ENCODE measurements at places on chromosomes 12 and 14. TPM values are rescaled to one million over a fixed set of nuclear protein-coding genes. Genes with fewer than 3 reads are reported as not detected.

ZDHHC22 gene
- not detected for total RNA-seq

GRCh38 chr14:52901357-52901980, 49.4 kb downstream of the FERMT2 start:
- no peak for DNase-seq

- no peak for DNase-seq
Observed at GRCh38 chr14:44767646-44768173, 194.0 kb downstream of the KLHL28 start.

MIP gene
- total RNA-seq, result 0.14 TPM

ESRRB gene
- 10.0 TPM for total RNA-seq

GRCh38 chr12:12056951-12057350, 13.8 kb upstream of the BCL2L14 start:
- DNase-seq, result no peak

DNA sequence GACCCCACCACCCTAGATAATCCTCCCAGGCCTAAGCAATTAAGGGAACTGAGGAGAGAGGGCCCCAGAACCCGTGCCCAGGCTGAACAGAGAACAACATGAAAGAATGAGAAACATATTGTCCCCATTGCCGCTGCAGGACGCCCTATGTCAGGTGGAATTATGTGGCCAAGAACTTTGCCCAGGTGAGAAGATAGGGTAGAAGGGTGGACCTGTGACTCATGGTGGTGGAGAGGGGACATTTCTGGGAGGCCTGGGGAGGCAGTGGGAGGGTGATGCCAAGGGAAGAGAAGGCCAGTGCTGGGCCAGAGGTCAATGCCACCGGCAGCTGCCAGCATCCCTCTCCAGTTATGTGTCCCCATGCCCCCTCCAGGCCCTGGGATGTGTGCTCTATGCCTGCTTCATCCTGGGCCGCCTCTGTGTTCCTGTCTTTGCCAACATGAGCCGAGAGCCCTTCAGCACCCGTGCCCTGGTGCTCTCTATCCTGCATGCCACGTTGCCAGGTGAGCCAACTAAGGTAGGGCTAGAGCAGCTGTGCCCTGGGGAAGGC, 15.5 kb downstream of the SOAT2 start:
- DNase-seq, result no peak

RASAL1 gene
- total RNA-seq, result not detected

DNA sequence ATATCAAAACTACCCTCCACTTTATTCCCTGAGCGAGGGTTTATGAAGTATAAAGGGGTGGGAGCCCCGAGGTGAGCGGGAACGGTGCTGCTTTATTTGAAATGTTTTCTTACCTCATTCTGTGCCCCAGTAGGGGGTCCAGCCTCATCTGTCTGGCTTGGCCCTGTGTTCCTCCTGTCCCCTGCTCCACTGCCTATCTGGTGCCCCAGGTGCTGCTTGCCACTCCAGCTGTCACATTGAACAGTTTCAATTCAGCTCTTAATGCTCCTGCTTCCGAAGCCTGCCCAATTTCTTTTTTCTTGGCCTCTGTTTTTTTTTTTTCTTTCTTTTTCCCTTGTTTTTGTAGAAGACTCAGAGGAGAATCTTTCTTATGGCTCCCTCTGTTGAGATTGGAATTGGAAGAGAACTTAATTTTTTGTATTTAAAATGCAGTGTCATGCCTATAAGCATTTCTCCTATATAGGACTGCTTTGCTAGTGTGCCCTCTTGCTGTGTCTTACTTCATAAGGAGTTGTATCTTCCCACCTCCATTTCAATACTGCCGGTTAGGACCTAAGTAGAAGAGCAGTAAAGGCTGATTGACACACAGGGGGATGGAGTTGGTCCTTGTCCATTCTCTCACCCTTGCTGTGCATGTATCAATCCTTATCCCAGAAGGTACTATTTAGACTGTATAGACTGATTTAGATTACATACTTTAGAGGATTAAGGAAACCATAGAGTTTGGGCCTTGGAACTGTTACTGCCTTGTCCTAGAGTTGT, 2.3 kb downstream of the ATXN7L3B start:
- DNase-seq, result no peak

- DNase-seq, result peak; percentile 51
Observed at GRCh38 chr14:104874571-104875411, 9.7 kb downstream of the CEP170B start.

GRCh38 chr12:88401155-88401554, 179.1 kb downstream of the KITLG start:
- DNase-seq, result no peak

MAPKAPK5 gene
- 30.0 TPM for total RNA-seq

DNA sequence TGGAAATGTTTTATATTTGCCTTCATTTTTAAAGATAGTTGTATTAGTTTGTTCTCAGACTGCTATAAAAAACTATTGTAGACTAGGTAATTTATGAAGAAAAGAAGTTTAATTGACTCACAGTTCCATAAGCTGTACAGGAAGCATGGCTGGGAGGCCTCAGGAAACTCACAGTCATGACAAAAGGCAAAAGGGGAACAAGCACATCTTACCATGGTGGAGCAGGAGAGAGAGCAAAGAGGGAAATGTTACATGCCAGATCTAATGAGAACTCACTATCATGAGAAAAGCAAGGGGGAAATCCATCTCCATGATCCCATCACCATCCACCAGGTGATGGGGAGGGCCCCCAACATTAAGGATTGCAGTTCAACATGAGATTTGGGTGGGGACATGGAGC, 35.5 kb upstream of the UNC79 start:
- no peak for DNase-seq

DNA sequence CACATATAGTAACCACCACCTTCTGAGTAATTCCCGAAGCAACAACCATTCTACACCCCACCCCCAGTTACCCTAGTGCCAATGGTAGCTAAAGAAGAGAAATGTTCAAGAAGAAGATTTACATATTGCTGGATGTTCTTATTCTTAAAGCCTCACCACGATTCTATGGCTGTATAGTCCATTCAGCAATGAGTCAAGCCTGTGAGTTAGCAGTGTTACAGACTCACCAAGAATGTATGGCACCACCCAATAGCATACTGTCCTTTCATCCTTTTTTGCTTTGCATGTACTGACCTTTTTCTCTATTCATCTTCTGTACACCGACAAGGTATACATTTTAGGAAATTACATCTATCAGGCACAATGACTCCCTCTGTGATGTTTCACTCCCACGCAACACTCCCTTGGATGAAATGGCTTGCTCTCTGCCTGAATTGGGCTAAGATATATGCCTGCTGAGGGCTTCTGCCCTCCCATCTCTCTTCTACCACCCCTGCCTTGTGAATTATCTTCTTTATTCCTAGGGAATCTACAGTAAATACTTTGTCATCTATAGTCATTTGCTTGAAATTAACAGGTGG, 945.8 kb downstream of the DIO2 start:
- DNase-seq, result no peak

ANKRD9 gene
- 134 TPM for total RNA-seq

ADAM21 gene
- total RNA-seq, result 0.37 TPM

GRCh38 chr14:67949771-67950170, 130.2 kb downstream of the RAD51B start:
- DNase-seq, result no peak

PMEL gene
- total RNA-seq, result 2.2 TPM

DNA sequence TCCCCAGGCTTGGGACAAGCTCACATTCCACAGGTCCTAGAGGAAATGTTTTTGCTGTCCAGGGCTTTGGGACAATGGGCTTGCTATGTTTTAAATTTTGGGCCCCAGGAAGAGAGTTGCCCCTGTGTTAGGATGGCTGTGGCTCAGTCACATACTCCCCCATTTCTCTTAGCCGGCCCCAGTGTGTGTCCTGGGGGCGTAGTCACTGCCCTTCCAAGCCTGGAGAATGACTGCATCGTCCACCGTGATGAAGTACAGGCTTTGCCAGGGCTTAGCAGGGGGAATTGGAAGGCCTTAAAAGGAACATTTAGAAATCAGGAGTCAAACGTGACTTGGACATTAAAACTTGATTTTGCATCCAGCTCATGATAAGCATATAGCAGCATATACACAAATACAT, 293.6 kb downstream of the CACNA1C start:
- no peak for DNase-seq

ADCY6 gene
- 99.9 TPM for total RNA-seq

- DNase-seq, result no peak
Observed at GRCh38 chr12:75790219-75790618, 241.4 kb downstream of the PHLDA1 start.

GRCh38 chr12:27105746-27106536, 23.6 kb upstream of the C12orf71 start:
- no peak for DNase-seq

DNA sequence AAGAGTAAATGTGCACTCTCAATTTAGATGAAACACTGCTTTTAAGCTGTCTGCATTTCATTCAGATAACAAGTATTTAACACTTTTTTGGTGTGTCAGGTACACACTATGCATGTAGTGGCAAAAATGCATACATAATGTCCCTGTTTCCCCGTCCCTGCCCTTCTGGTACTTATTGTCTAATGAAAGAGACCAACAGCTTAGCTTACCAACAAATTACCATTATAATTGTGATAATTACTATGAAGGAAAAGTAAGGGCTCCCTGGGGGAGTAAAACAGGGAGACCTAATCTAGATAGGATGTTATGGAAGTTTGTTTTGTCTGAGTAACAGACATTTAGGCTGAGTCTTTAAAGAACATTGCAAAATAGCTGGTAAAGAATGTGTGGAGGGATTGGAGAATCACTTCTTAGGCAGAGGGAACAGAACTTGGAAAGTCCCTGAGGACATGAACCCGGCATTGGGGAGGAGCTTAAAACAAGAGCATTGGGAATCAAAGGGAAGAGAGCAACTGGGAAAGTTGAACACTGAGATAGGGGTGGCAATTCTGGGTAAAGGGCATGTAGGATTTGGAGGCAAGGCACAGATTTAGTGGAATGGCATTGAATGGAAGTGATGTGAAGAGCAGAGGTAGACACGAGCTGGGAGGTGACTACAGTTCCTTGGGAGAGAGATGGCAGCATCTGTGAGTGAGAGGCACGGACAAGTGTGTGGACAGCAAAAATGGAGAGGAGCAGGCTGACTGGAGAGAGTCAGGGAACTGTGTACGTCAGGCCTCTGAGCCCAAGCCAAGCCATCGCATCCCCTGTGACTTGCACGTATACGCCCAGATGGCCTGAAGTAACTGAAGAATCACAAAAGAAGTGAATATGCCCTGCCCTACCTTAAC, 181.6 kb downstream of the GRIP1 start:
- DNase-seq, result no peak

GRCh38 chr14:53742233-53742620, 214.4 kb downstream of the BMP4 start:
- DNase-seq, result no peak

- no peak for DNase-seq
Observed at GRCh38 chr12:55925371-55925770, 2.3 kb downstream of the PYM1 start.

MYH6 gene
- 12,862 TPM for total RNA-seq

- no peak for DNase-seq
Observed at GRCh38 chr12:3214526-3215365, 137.6 kb downstream of the TSPAN9 start.

GRCh38 chr14:22546722-22547071, 42.3 kb downstream of the DAD1 start:
- no peak for DNase-seq

INHBC gene
- not detected for total RNA-seq

- DNase-seq, result no peak
Observed at GRCh38 chr12:1639538-1639937, 10.5 kb downstream of the WNT5B start.

- DNase-seq, result no peak
Observed at GRCh38 chr14:61747342-61747741, 14.9 kb upstream of the SNAPC1 start.

SERPINA1 gene
- 9.0 TPM for total RNA-seq

GRCh38 chr14:97074456-97074855, 277.3 kb downstream of the VRK1 start:
- no peak for DNase-seq

TMEM260 gene
- total RNA-seq, result 8.4 TPM
